ENCODE measurements at places on chromosomes 5 and 9.
A peak's percentile ranks its signal among the peaks of the same experiment; 100 is the strongest.

GRCh38 chr9:100640447-100641050, 62.7 kb downstream of the CAVIN4 start:
- DNase-seq, result no peak

- no peak for DNase-seq
These were observed 306.9 kb upstream of the C9orf72 start for GRCh38 chr9:27880156-27880555.

- no peak for DNase-seq
These were observed 78.4 kb downstream of the GLDC start for GRCh38 chr9:6567140-6567591.

DNA sequence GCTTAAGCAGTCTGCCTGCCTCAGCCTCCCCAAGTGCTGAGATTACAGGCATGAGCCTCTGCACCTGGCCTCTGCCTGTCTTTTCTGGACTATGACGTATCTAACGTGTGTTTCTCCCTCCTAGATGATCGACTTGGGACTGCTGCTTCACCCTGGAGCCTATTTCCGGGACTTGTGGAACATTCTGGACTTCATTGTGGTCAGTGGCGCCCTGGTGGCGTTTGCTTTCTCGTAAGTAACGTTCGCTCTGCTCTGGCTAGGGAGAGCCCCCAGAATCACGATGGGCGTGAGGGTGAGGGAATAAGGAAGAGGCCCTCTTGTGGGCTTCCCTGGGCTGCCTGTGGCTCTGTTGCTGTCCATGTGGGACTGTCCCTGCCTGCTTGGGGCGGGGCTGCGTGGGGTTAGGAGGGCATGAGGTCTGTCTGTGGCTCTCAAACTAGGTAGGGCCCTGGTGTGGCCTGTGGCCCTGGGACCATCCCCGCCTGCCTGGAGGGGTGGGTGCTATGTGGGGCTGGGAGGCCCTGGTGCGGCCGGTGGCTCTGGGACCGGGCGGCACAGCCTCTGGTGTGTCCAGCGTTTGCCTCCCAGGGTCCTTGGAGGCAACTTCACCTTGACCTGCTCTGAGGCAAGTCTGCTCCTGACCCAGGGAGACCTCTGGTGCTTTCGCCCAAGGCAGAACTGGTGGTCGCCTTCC, 171.7 kb downstream of the CACNA1B start:
- DNase-seq, result no peak

GRCh38 chr5:179852993-179853547, 5.5 kb downstream of the MRNIP start:
- no peak for DNase-seq

- DNase-seq, result no peak
These were observed 672 bp upstream of the SUSD3 start for GRCh38 chr9:93057703-93058354.

- DNase-seq, result no peak
These were observed 99.2 kb downstream of the PPP2R2B start for GRCh38 chr5:146779211-146779869.

- no peak for DNase-seq
These were observed 10.6 kb downstream of the ACSL6 start for GRCh38 chr5:132000677-132001453.

DNA sequence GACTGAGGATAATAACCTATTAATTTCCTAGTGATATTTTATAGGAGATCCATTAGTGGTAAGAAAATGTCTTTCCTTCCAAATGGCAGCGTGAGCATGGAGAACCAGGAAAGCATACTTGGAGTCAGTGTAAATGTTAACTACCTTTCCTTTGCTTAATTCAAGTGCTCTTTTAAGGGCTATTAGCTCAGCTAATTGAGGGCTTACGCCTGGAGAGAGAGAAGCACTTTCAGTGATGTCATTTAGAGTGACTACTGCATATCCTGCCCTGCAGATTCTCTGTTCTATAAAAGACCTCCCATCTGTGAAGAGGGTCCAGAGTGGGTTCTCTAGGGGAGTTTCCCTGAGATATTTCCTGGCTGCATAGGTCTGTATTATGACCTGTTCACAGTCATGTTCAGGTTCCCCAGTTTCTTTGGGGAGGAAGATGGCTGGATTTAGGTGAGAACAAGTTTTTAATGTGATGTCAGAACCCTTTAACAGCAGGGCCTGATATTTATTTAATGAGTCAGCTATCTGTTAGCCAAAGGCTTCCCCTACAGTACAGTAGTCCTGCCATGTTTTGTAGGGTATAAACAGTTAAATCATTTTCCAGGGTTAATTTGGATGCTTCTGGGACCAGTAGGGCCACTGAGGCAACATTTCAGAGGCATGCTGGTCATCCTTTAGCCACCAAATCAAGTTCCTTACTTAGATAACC, 89.6 kb downstream of the TRIM36 start:
- no peak for DNase-seq

DNA sequence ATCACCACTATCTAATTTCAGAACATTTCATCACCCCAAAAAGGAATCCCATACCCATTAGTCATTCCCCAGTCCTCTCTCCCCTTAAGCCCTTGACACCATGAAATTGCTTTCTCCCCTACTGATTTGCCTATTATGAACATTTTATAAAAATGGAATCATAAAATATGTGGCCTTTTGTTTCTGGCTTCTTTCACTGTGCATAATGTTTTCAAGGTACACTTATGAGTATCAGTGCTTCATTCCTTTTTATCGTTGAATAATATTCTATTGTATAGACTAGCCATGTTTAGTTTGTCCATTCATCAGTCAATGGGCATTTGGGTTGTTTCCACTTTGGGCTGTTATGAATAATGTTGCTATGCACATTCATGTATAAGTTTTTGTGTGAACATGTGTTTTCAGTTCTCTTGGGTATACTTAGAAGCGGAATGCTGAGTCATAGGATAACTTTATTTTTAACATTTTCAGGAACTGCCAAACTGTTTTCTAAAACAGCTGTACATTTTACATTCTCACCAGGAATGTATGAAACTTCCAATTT, 40.4 kb upstream of the FGF1 start:
- no peak for DNase-seq

DNA sequence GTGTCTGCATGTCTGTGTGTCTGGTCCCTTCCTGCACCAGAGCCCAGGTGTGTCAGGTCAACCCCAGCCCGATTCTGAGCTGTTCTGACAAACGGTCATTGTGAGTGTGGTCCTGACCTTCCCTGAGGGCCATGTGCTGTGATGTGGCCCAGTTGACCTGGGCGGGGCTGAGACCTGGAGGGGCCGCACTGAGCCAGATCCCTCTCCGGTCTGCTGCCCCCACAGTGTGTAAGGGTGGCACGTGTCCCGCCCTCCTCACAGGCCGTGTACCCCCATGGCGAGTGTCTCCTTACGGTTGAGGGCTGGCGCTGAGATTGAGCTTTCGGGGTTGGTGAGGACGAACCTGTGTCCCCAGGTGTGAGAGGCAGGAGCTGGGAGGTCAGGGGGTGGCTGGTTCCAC, 136.5 kb downstream of the MRPL36 start:
- no peak for DNase-seq

DNA sequence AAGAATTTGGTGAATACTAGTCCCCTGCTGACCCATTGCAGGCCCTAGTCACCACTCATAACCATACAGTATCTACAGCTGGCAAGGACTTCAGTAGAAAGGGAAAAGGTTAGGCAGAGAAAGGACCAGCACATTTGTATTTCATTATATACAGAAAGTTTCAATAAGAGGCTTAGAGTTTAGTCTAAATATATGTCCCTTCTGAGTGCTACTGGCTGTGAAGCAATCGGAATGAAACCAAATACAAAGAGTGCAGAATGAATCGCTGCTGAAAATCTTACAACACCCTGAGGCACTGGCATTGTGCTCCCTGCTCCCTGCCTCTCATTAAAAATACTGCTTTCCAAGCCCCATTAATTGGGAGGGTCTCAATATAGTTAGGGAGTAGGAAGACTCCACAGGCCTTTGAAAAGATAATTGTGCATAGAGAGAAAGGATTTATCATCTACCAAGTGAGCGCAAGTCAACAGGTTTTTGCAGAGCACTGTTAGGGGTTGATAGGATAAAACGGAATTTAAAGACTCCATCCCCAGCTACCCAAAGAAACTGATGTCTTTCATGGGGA, 110.8 kb downstream of the SLC1A3 start:
- DNase-seq, result no peak

DNA sequence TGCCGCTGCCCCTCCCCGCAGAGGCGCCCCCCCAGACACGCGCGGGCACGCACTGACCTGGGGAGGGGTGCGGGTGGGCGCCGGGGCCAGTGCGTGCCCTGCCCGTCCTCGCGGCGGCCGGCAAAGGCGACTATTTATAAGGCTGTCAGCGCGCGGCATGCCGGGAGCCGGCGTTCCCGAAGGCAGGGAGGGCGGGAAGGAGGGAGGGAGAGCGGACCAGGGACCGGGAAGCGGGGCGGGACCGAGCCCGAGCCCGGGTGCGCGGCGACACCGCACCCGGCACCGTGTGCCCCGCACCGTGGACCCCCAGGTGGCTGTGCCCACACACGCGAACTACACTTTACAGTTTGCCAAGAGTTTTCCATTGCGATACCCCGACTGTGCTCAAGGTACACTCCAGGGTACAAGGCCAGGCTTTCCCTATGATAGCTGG, at the start of gene AK1:
AK1 (minus strand) TSS at position 110 of the 433 bp plus-strand sequence. CDS start 3,058 bp downstream, outside the sequence.
- peak; percentile 43 for DNase-seq

- DNase-seq, result no peak
These were observed 87.7 kb downstream of the ENTREP1 start for GRCh38 chr9:69412741-69413150.

GRCh38 chr5:66829826-66830225, 233.6 kb downstream of the MAST4 start:
- no peak for DNase-seq

DNA sequence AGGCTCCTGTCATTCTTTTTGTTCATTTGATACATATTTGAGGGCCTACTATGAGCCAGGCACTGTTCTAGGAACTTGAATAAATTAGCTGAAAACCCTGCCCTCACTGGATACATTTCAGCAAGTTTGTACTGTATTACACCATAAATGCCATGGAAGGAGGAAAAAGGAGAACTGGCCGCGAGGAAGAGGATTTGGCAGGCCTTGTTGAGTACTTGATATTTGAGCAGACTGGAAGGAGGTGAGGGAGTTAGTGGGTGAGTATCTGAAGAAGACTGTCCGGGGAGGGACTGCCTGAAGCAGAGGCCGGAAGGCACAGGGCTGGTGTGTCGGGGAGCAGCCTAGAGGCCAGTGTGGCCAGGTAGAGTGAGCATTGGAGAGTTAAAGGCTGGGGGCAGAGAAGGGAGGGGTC, 4.5 kb downstream of the SNX30 start:
- no peak for DNase-seq

GRCh38 chr5:94545870-94546625, 72.4 kb downstream of the KIAA0825 start:
- DNase-seq, result no peak

- no peak for DNase-seq
These were observed 68.7 kb downstream of the KCNN2 start for GRCh38 chr5:114430532-114430931.

DNA sequence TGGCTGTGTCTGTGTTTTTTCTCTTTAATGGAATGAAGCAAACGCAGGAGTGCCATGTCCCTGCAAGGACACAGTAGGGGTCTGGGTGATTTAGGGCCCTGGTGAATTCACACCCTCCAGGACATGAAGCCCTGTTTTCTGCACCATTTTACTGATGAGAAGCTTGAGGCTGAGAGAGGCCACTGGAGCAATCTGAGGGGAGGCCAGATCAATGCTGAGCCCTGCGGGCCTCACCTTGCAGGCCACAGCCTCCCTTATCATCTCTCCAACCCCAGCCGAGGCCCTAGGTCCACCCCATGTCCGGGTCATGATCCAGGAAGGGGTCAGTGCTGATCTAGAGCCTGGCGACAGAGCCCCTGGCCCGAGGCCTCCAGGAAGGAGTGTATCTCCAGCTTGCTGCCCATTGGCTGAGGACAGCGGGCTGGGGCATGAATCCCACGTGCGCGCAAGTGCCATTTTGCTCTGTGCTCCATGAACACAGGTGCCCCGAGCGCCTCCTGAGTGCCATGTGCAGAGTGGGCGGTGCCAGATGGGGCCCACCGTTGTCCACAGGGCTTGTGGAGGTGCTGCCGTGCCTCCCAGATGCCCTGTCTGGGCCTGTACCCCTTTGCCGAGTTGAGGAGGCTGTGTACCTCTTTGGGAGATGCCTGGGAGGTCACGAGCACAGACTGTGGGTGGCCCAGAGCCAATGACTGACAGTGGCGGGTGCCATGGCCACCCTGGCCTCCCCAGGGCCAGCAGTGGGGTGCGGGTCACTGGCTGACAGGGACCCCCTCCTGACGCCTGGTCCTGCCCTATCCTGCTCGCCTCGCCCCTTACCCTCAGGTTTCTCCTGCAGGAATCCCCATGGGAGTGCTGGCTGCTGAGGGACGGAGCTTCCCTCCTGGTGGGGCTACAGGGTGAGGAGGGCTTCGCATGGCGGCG, 32.3 kb upstream of the LPCAT1 start:
- DNase-seq, result no peak

- no peak for DNase-seq
These were observed 33.1 kb downstream of the GRAMD2B start for GRCh38 chr5:126456217-126456820.

GRCh38 chr5:1894243-1894642, 11.5 kb upstream of the IRX4 start:
- no peak for DNase-seq

GRCh38 chr9:1469996-1470395, 419.8 kb downstream of the DMRT2 start:
- DNase-seq, result no peak

DNA sequence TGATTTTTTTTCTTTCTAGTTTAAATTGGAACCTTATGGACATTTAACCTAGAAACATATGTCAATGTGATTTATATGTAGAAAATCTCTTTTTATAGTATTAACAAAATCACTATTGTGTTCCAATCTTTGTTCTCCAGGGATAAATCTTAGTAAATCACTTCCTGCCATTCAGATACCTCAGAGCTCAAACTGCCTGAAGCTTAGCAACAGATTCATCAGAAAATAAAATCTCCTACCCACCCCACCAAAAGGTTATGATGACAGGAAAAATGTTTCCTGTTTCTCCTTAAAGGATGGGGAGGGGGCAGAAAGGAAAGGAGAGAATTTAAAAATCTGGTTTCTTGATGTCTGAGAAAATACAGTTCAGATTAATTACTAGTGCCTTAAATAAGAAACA, 105.0 kb upstream of the TUT7 start:
- DNase-seq, result no peak

DNA sequence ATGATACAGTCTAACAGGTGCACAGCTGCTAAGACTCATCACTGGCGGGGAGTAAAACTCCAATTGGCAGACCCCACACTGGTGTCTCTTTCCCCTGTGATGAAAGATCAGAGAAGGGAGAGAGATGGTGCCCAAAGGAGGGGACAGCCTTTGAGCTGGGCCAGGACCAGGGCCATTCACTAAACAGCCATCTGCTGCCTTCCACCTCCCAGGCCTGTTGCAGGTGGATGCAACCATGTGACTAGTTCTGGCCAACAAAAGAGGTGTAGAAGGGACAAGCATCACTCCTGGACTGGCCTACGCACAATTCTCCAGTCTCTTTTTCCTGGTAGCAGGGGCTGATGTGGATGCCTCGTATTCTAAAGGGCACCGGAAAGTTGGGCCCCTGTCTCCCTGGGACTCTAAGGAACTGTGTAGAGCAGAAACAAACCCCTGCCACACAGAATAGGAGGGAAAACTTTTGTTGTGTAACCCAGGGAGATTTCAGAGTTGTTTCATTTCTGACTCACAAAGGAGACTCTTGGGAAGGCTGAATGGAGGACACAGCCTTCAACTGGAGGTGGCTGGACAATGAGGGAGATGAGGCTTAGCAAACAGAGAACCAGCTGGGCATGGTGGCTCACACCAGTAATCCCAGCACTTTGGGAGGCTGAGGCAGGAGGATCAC, 26.9 kb downstream of the TNIP1 start:
- DNase-seq, result no peak
